ENCODE measurements at places on chromosomes 6 and 20.

DNA sequence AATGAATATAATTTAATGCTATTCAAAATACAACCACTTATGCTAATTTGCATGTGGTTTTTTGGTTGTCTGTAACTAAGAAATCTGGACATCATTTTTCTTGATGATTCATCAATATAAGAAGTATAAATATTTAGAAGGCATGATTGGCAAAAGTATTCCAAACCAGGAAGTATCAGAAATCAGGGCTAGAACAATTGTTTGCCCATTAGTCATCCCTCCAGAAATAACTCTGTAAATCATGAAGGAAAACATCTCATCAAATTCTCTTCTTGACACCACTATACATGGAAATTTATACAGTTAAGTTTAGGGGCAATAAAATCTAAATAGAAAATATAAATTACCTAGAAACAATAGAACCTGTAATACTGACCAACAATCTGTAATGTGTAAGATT is 554.7 kb upstream of the HS3ST5 start:
- DNase-seq, result no peak

DNA sequence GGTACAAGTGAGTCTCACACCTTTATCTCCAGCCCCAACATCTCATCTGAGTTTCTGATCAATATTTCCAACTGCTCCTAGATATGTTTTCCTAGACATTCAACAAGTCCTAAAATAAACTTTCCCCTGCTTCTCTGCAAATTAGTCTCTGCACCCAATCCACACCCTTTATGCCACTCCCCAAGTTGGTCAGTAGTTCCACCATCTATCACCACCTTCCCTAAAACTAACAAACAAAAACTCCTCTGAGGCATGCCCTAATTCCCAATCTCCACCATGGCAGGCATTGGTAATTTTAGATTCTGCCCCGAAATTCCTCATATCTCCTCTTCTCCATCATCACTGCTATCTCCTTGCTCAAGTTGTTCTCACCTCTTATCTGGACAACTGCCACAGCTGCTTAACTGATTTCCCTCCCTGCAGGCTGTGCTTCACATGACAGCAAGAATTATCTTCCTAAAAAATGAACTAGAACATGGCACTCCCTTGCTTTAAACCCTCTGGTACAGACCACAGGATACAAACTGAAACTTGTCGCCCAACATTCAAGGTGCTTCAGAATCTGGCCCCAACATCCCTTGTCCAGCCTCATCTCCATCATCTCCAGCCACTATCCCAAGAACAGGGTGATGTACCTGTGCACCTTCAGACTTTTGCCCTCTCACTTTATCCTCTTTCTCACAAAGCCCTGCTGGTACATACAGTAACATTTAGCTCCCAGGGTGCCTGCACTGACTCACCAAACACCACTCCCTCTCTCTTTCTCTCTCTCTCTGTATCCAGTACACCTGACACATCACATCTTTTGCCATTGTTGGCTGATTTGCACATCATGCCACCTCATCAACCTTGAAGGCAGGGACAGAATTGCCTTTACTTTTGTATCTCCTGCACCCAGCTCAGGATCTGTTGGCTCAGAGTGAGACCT is 55.5 kb downstream of the ZHX3 start:
- DNase-seq, result no peak

DNA sequence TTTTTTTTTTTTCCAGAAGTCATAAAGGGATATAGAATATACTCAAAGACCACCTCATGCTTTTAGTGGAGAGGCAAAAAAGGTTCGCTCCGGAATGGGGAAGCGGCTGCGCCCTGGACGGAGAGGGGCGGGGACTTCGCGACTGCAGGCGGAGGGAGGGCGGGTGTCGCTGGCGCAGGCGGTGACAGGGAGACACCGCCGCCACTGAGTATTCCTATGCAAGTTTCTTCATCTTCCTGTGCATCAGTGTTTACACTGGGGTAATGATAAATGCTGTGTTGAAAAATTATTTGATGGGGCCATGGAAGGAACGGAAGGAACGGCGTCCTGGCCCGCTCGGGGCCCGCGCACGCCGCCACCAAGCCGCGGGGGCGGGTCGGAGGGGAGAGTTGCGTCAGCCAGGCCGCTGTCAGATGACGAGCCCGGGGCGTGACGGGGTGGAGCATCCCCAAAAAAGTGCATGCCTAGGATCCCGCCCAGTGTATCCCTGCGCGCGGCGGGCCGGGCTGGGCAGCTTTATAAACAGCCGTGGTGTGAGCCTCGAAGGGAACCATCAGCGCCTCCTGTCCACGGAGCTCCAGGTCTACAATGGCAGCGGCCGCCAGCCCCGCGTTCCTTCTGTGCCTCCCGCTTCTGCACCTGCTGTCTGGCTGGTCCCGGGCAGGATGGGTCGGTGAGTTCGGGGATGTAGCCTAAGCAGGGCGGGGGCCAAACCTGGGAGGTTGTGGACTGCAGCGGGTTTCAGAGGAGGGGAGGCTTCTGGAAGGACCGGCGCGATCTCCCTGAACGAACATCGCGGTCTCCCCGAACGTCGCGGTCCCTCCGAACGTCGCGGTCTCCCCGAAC is at the start of gene ULBP1:
TSS of gene ULBP1 (plus strand) at position 482 of the 846 bp plus-strand sequence. CDS start at position 589, 107 bp downstream.
- DNase-seq, result peak; percentile 71

DNA sequence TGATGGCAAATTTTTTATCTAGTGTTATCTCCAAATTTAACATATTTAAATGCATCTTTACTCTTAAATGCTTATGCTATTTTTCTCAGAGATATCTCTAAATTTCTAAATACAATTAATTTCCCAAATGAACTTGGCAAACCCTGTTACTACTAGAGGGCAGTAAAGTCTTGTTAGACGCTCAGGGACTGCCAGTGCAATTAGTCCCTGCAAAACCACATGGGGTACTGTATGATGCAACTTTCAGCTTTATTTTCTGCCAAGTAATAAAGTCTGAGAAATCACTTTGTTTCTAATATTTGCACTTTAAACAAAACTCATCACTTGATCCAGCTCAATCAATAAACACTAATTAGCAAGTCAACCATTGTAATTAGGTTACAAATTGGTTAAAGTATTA is 76.0 kb upstream of the ADGRB3 start:
- no peak for DNase-seq

DNA sequence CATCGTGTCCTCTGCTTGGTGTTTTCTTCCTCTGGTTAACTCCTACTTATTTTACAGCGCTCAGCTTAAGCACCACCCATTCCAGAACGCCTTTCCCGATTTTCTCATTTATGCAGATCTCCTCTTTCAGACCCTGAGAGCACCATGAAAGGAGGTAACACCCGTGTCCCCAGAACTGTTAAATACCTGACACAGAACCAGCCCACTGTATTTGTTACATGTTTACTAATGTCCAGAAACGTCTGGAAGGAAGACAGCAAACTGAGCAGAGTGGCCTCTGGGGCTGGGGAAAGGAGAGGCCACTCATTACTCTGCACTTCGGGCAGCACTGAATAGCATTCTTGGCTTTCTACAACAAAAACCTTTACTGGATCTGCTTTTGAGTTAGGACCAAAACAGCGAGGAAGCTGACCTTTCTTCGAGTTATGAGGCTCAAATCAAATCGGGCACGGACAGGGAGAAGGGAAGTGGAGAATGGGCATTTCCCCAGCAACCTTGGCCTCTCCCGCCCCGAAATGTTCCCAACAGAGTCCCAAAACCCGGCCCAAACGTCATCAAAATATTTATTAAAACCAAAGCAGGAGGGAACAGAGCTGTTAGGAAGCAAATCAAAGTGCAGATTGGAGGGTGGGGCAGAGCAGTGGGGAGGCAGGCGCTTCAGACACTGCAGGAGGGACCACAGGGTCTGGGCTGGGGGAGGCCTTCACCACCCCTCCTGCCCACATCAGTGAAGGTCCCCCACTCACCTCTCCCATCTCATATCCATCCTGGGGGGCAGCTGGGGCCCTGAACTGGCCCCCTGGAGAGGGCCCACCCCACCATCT is 1.1 kb upstream of the NECAB3 start:
- DNase-seq, result no peak

DNA sequence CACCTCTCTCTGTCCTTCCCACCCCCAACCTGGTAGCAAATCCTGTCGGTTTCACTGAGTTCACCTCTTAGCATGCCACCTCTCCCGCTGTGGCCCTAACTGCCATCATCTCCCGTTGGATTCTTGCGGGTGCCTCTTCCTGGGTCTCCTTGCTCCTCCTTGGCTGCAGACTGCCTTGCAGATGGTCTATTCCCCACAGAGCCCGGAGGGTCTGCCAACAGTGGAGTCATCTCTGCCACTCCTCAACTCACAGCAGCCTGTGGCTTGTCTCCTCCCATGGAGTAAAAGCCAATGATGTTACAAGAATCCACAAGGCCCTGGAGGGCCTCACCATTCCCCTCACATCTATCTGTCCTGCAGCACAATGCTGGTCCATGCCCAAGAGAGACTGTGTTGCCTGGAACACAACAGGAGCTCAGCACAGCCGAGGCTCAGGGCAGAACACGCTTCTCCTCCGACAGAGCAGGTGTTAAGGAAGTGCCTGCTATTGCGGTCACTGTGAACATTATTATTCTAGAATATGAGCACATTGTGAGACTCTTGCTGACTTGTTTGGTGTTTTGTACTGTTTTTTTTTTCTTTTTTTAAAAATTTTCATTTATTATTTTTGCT is 241.8 kb upstream of the SULF2 start:
- no peak for DNase-seq

DNA sequence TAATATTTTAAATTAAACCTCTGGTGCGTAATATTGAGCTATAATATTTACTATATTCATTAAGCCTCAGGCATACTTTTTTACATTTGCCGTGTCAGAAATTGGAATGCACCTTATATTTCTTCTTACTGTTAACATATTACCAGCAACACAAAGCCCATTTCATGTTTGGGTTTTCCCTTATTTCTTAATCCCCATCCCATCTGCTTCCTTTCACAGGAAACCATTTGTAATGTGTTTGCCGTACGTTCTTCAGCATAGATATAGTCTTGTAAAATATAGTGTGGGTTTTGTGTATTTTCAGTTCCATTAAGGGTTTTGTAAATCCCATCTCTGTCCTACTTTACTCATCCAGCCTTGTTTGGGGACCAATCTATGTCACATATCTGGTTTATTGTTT is 6.5 kb downstream of the EYS start:
- no peak for DNase-seq

GRCh38 chr6:94215552-94215951 is 796.2 kb upstream of the EPHA7 start:
- no peak for DNase-seq

DNA sequence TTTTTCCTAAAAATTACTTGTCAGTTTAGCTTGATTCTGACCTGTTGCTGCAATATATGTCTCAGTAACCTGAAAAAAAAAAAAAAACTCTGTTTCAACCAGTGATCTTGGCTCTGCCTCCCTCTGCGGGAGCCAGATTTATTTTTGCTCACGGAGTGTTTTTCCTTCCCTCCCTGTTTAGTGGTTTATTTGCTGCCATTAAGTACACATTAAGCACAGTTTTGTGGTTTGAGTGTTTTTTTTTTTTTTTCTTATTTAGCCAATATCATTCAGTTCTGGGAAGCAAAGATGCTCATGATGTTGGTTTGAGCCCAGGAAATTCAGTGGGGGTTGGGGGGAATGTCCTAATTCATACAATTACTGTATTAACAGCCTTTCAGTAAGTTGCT is 110.1 kb upstream of the GPR6 start:
- DNase-seq, result no peak

- peak; percentile 67 for DNase-seq
These were observed 9.8 kb downstream of the SOX4 start for GRCh38 chr6:21603082-21603952.

GRCh38 chr6:127971945-127972391 is 71.1 kb upstream of the THEMIS start:
- peak; percentile 45 for DNase-seq

- no peak for DNase-seq
These were observed 86.6 kb downstream of the ECT2L start for GRCh38 chr6:138882369-138883017.

GRCh38 chr6:30740540-30740870 is 2.0 kb downstream of the FLOT1 start:
- DNase-seq, result no peak

DNA sequence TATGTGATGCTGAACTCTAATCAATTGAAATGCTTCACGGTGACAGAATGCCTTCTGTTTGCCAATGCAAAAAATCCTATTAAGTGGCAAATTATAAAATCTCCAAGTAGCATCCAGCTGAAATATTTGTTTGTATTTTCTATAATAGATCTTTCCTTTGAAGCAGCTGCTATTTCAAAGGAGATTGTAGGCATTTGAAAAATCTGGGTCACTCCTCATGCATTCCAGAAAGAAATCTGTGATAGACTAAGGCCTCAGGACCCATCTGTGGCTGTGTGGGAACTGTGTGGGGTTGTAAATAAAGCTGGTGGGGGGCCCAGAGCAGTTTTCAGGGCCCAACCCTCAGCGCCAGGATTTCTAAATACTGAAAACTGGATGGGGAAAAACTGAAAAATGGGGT is 216.9 kb upstream of the ARG1 start:
- no peak for DNase-seq

GRCh38 chr6:90068703-90069523 is 174.6 kb downstream of the GJA10 start:
- no peak for DNase-seq

- no peak for DNase-seq
These were observed 5.3 kb upstream of the CST7 start for GRCh38 chr20:24943731-24944130.

DNA sequence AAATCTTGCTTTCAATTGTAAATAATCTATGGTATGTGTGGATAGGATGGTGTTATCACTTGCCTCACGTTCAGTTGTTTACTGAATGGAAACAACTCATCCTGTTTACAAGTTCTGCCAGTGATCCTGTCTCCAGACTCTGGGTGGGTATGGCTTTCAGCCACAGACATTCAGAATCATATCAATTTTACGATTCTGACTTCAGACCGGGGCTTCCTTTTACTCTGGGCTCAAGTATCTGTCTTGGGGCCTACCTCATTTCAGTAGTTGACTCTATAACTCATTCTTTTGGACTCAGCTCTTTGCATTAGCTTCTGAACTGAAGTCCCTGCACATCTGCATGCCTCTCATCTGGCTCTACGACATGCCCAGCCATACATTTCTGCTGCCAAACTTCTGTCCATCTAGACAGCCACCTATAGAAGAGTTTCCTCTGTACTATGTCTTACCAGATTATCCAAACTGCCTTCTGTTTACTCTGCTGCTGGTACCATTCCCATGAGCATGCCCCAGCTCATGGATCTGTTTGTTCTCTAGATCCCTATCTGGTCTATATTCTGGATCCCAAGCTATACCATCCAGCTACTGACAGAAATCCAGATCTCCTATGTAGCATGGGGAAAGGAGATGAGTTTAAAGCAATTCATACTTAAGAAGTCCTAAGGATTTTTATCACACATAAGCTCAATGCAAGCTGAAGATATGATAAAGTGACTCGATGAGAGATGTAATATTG is 34.3 kb downstream of the FYN start:
- DNase-seq, result no peak

- no peak for DNase-seq
These were observed 7.0 kb upstream of the ZNFX1 start for GRCh38 chr20:49284818-49285217.

DNA sequence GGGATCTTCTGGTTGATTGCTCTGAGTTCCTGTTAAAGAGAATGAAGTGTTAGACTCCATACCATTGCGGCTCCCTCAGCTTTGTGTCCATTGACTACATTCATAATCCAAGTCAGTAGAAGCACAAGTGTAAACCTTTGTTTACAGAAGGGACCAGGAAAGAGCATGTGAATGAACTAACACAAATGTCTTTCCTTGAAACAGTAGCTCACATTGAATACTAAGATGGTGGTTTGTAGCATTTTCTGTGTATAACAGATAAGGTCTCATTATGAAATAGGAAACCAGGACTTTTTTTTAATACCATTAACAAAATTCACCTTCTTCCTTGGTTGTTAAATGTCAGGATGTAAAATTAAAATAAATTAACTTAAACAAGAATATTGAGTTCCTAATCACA is 8.4 kb downstream of the STXBP5 start:
- no peak for DNase-seq
